Liver (tissue), 10 donors: ENCODE measurements at places on chromosomes 1 and 21.

GRCh38 chr1:183646776-183647175 is 6.3 kb downstream of the APOBEC4 start:
- no peak overlapping the region for H3K4me3 ChIP-seq
- H3K36me3 ChIP-seq: no peaks in the 10 kb centered on the region
- no peak overlapping the region for H3K27ac ChIP-seq
- no peaks in the 10 kb centered on the region for H3K4me1 ChIP-seq

- no peak for DNase-seq
- no peaks in the 10 kb centered on the region for H3K36me3 ChIP-seq
- no peaks in the 10 kb centered on the region for H3K4me1 ChIP-seq
These were observed 66.7 kb downstream of the RPE65 start for GRCh38 chr1:68383092-68383491.

GRCh38 chr1:170310951-170311350 is 165.2 kb downstream of the NTMT2 start:
- no peak overlapping the region for H3K27ac ChIP-seq
- H3K4me1 ChIP-seq: no peaks in the 10 kb centered on the region
- H3K36me3 ChIP-seq: no peaks in the 10 kb centered on the region
- no peak for DNase-seq
- H3K27me3 ChIP-seq: no peaks in the 10 kb centered on the region
- H3K4me3 ChIP-seq: no peak overlapping the region

DNA sequence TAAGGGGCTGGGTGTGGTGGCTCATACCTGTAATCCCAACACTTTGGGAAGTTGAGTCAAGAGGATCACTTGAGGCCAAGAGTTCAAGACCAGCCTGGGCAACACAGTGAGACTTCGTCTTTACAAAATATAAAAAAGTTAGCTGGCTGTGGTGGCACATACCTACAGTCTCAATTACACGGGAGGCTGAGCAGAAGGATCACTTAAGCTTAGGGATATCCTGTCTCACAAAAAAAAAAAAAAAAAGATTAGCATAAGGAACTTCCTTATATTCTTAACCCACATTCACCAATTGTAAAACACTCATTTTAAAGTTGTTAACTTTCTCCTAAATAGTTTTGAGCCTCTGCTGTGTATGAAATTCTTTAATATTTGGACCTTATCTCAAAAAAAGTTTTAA is 53.1 kb downstream of the ABCD3 start:
- no peaks in the 10 kb centered on the region for H3K27me3 ChIP-seq
- H3K36me3 ChIP-seq: peaks cover 21% of the 10 kb centered on the region
- no peaks in the 10 kb centered on the region for H3K4me1 ChIP-seq
- H3K27ac ChIP-seq: no peak overlapping the region

DNA sequence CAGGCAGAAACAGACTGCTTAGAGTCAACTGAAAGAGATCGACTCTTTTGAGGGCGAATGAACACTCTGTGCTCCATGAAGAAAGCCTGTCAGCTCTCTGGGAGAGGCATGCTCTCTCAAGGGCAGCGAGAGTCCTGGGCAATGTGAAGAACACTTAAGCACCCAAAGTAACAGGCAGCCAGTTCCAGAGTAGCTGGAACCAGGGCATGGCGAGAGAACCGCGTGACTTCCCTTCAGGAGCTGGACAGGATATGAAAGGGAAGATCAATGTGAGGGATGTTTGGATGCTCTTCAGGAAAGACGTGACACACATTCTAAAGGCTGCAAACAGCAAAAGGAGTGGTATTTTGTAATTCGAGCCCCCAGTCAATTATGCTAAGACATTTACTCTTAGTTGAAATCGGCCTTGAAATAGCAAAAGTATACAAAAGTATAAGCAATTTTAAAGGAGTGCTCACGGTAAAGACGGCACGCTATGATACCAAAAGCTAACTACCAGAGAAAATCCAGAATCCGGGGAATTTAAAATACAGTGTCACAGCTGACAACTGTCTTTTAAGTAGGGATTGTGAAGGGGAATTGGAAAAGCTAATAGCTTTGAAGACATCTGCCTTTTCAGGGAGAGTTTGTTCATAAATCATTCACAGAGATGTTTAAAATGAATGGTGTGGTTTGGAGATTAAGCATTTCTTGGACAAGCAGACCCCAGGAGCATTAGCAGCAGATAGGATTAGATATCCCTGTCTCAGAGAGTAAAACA is 20.8 kb downstream of the ADAMTS5 start:
- no peaks in the 10 kb centered on the region for H3K4me1 ChIP-seq
- no peak overlapping the region for H3K27ac ChIP-seq
- DNase-seq: no peak
- H3K36me3 ChIP-seq: no peaks in the 10 kb centered on the region
- H3K4me3 ChIP-seq: no peak overlapping the region
- H3K27me3 ChIP-seq: no peaks in the 10 kb centered on the region

- no peak for DNase-seq
- no peaks in the 10 kb centered on the region for H3K4me1 ChIP-seq
- no peaks in the 10 kb centered on the region for H3K27me3 ChIP-seq
- H3K4me3 ChIP-seq: no peak overlapping the region
These were observed 37.6 kb downstream of the PDE4B start for GRCh38 chr1:65830306-65830705.

DNA sequence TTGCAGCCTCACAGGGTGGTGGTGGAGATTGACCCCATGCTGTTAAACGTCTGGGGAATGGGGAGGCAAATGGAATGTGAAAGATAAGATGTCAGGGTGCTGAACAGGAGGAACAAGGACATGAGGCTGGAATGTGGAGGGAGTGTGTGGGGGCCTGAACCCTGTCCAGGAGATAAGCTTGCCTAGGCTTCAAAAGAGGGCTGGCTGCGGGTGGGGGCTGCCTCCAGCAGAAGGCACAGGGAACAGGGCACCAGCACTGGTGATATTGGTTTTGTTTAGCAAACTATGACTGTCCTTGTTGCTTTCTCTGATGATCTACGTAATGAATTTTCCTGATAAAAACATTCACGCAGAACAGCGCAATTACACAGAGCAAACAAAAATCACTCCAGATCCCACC is 52.4 kb upstream of the LRP8 start:
- no peaks in the 10 kb centered on the region for H3K27me3 ChIP-seq
- H3K4me1 ChIP-seq: no peaks in the 10 kb centered on the region
- no peak overlapping the region for H3K4me3 ChIP-seq
- DNase-seq: no peak
- no peak overlapping the region for H3K27ac ChIP-seq
- H3K36me3 ChIP-seq: no peaks in the 10 kb centered on the region

- no peak for DNase-seq
- H3K27ac ChIP-seq: no peak overlapping the region
- H3K27me3 ChIP-seq: no peaks in the 10 kb centered on the region
- no peaks in the 10 kb centered on the region for H3K36me3 ChIP-seq
- no peak overlapping the region for H3K4me3 ChIP-seq
These were observed 49.6 kb downstream of the KCNK2 start for GRCh38 chr1:215132156-215132555.
